HCT116 (cell line): ENCODE measurements at places on chromosomes 5 and 9. TPM values are rescaled to one million over a fixed set of nuclear protein-coding genes. Genes with fewer than 3 reads are reported as not detected.
A peak's percentile ranks its signal among the peaks of the same experiment; 100 is the strongest.

DNA sequence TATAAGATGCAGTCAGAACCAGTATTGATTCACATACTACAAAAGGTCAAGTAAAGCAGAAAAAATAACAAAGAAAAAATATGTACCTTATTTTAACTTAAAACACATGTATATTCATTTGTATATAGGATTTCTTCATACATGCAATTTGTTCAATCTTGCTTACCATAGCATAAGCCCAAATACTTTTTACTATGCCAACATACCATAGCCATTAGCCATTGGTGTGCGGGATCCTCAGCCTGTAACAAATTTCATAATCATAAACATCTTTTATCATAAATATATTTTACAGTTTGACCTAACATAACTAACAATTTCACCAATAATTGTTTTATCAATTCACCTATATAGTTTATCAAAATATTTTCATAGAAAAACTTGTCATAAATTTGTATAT, 51.1 kb downstream of the MPDZ start:
- no peak for DNase-seq

DNA sequence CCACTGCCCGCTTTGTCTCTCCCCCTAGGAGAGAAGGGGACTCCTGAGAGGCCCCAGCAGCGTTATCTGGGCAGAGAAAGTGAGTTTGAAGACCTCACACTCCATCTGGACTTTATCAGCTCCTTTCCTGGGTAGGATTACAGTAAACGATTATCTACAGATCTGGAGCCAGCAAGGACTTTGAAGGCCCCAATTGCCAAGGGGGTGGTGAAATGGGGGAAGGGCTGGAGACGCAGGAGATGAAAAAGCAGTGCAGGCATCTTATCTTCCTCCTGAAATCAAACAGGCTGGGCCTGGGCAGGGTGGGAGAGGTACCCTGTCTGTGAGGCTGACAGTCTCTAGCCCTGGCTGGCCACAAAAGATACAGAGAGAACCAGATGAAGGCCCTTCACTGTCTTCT, 105.8 kb upstream of the MSX2 start:
- no peak for DNase-seq

- no peak for DNase-seq
Measured at GRCh38 chr5:100863739-100864138, 39.3 kb downstream of the ST8SIA4 start.

DNA sequence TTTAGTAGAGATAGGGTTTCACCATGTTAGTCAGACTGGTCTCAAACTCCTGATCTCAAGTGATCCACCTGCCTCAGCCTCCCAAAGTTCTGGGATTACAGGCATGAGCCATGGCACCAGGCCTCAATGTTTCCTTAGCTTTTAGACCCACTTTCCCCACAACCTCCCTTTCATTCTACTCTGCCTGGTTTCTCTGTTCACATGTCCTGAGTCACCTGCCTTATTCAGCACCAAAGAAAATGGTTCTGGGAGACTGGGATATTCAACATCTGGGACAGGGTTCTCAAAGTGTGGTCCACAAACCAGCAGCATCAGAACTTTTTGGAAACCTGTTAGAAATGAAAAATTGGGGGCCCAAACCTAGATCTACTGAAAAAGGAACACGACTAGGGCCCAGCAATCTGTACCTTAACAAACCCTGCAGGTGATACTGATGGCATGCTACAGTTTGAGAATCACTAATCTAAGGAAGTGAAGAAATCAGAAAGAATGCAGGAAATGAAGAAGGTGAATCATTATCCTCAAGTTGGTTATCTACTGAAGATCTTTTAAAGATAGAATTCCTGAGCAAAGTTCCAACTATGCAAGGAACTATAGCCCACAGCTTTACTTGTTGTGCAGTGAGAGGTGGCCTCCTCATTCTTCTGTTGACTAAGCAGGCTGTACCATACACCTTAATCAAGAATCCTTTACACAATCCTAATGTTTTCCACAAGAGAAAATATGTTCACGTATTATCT, 51.8 kb upstream of the CTNNAL1 start:
- peak; percentile 6 for DNase-seq

DNA sequence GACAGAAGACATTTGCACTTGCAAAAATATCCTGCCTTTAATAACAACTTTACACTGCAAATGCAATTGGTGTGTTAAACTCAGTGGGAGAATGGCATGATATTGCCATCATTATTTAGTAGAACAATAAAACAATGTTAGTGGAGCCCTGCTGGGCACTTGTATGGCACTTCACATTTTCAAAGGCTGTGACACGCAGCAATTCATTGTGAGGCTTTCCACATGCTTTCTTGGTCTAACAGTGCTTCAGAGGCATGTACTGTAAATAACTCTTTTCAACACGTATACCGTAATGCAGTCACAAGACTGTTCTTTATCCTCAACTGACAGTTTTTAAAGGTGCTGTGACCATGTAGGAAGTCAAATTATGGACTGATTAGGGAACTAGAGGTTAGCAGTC, 155.5 kb upstream of the EPB41L4A start:
- DNase-seq = no peak

DNA sequence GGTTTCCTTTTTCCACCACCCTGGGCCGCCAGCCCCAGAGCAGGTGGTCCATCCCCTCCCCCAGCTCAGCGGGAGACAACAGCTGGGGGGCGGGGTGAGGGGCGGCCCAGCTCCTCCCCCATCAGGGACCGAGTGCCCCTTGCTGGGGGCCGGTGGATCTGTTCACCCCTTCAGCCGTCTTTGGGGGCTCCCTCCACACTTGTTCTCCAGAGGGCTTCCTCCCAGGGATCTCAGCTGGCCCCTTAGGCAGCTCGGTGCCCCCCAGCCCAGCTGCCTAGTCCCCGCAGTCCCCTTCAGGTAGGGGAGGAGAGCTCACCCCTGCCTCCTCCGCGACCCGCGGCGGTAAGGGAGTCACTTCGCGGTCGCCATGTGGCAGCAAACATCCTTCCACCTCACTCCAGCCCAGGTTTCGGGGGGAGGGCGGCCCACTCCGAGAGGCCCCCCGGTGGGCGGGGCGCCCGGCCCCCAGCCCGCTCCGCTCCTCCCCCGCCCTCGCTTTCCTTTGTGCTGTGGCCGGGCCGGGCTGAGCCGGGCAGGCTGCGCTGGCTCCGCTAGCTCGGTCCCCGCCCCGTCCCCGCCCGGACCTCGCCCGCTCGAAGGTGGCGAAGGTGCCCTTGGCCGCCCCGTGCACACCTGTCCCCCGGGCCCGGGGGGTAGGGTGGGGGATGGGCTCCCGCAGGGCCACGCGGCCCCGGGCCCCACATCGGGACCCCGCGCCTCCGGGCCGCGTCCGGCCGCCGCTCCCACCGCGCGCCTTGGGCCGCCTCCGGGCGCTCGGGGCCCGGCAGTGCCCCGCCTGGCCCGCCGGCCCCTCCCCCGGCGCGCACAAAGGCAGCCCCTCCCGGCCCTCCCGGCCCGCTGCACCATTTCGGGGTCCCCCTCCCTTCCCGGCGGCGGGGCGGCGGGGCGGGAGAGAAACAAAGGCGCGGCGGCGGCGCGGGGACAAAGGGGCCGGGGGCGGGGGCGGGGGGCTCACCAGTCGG, 683 bp downstream of the DBN1 start:
- no peak for DNase-seq

DNA sequence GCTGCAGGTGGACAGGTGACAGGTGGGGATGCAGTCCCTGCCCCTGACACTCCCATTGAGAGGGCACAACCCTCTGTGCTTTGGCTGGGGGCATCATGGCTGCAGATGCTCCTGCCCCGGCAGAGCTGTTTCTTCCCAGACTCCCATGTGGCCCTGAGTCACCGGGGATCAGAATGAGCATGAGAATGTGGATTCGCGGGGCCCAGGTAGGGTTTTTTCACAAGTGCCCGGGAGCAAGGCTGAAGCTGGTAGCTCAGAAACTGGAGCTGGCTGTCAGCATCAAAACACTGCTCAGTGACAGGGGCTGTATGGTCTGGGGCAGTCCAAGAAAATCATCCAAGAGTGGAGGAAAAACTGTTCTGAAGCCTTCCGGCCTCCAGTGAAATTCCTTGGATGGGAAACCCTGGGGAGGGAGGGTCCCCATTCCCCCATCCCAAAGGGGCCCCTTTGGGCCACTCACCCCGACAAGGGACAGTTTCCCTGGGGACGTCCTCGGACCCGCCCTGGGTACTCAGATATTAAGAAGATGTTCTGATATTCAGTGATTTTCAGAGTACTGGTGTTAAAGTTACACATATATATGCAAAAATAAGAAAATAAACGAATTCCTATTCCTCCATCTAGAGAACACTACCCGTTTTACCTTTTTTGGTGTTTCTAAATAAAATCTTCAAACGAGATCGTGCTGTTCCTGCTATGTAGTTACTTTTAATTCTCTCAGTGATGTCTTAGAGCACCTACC, 120.1 kb upstream of the LPCAT1 start:
- no peak for DNase-seq

The IL4 gene
- not detected for total RNA-seq

The ACER2 gene
- total RNA-seq = 4.3 TPM

The FOXD4L5 gene
- total RNA-seq = 0.61 TPM

- no peak for DNase-seq
Measured at GRCh38 chr9:129695870-129696269, 30.4 kb downstream of the PRRX2 start.

- DNase-seq = no peak
Measured at GRCh38 chr5:168803541-168803940, 224.4 kb upstream of the PANK3 start.

- no peak for DNase-seq
Measured at GRCh38 chr5:6169660-6170059, 208.7 kb downstream of the MED10 start.

DNA sequence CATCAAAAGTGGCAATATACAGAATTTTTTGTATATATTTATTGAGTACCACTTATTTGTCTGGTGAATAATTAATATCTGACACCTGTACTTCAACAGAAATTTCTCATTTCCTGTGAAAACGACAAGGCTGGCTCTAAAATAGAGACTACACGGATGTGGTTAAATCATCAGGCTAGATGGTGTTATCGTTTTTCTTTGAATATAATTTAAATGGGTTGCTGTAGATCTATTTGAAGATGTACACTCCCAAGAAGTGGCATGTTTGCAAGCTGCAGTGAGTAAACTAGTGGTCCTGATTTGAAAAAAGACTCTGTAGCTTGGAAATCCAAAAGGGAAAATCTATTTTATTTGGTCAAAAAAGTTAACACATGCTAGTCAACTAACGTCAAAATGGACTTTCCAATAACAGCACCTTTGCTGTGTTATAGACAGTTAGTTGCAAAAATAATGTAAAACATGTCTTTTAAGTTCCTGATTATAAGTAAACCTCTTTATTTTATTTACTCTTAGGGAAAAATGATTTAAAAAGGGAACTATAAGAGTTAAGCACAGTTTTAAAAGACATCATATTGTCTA, 13.8 kb downstream of the ST8SIA4 start:
- no peak for DNase-seq

The LOX gene
- 0.12 TPM for total RNA-seq

The TMEM232 gene
- total RNA-seq = 1.2 TPM

The CDHR2 gene
- 0.10 TPM for total RNA-seq

GRCh38 chr5:83179966-83180365, 102.6 kb downstream of the XRCC4 start:
- DNase-seq = no peak

DNA sequence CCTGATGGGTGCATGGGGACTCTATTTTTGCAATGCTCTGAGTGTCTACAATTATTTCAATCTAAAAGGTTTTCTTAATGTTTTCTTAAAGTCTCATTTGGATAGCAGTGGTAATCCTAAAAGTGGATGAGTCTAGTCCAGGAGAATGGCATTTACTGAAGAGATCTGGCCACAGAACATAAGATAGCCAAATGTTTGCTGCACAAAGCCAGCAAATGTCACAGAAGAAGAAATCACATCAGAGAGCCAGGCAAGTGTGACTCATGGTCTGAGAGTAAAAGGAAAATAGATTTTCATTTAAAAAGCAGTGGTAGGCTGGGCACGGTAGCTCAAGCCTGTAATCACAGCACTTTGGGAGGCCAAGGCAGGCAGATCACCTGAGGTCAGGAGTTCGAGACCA, 352.7 kb upstream of the GRAMD2B start:
- DNase-seq = no peak

- DNase-seq = peak; percentile 48
Measured at GRCh38 chr9:21873540-21874221, 71.2 kb downstream of the MTAP start.

The CACFD1 gene
- total RNA-seq = 6.9 TPM
